Stimulated activated CD4-positive, alpha-beta T cell treated with anti-CD3 and anti-CD28 coated beads, TNF-alpha, amount 100 ng/mL, for 1 hour (primary cell): ENCODE measurements at places on chromosomes 3 and 15.

DNA sequence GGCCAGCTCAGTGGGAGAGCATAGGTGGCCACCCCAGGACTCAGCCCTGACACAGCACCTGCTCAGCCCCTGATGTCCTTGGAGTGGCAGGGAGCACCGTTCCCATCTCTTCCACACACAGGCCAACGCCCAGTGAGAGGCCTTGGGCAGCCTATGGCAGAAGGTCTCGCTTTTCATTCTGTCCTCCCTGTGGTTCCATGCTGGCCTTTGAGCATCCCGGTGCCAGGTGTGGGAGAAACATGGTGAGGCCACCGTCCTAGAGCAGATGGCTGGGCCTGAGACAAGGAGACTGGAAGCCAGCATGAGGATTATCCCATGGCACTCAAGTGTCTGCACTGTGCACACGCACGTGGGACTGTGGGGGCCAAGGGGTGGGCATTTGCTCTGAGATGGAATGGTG, 25.1 kb downstream of the ADCY5 start:
- DNase-seq, result no peak

DNA sequence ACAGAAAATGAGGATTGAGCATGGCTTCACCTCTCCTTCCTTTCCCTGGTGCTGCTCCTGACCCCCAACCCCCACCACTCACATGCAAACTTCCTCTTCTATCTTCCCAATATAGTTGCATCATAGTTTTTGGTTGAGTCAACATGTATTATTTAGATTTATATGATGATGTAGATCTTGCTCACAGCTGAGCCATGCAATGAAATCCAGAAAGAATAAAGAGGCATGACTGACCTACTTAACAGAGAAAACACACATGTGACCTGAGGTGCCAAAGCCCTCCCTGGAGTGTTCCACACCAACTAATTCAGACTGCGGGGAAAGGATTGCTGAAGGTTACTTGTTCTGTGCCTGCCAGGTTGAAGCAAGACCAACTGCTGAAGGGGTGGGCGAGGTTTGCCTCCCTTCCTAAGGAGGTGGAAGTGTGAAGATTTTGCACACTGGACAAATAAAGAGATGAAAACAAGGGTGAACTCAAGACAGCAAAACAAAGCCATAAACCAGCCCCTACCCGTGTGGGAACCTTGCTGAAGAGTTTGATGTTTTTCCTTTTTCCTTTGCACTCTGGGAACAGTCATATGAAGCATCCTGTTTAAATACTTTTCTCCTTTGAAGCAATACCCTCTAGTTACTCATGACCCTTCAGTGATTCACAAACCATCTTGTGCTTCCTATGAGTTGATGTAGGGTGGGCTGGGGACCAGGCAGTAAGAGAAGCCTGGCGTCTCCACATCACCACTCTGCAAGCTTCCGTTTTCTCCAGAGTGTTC, 155.2 kb upstream of the UBE2E1 start:
- no peak for DNase-seq

DNA sequence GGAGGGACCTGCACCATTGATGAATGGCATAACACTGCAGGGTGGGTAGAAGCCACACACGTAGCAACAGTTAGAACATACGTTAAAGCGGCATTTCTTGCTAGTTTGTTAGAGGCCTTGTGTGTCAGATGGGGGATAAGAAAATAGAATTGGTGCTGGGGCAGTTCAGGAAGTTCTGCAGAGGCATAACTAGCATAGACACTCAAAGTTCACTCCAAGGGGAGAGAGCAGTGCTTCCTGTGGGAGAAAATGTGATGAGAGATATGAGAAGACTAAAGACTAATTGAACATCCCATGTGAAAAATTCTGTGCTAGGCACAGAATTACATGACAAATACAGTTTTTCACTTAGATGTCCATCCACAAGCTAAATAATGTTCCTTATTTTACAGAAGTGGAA, 327.1 kb downstream of the ZNF621 start:
- DNase-seq, result no peak

DNA sequence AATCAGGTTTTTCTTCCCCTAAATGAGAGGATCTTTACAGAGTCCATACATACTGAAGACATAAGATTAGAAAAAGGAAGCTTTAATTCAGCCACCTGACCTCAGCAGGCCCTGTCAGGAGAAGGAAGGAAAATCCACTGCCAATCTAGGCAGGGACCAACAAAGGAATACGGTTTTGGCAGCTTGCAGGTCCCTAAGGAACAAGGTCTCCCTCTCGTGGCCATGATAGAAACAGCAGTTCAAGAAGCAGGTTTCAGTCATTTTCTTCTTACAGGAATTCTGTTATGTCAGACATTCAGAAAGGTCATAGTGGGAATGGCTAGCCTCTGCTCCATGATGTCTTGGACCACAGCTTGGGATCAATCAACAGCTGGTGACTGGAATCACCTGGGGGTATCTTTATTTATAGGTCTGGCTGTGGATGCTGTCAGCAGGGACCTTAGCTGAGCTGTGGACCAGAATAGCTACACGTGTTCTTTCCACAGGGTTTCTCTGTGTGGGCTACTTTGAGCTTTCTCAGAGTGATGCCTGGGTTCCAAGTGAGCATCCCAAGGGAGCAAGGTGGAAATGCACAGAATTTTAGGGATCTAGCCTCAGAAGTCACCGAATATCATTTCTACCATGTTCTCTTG, 9.4 kb upstream of the CMSS1 start:
- no peak for DNase-seq

- no peak for DNase-seq
These were observed 15.7 kb downstream of the GK5 start for GRCh38 chr3:142209655-142210054.

- DNase-seq, result no peak
These were observed 211.6 kb downstream of the GBE1 start for GRCh38 chr3:81549831-81550230.

DNA sequence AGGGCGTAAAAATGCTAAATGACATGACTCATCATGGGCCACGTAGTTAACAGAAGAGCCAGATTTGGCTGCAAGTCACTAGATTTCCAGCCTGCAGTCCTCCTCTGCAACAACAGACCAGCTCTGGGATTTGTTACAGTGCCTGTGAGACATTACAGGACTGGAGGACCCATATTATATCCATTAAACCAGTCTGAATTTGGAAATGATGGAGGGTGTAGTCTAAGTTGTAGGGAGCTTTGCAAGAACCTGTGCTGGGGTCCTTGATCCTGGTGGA, 10.8 kb downstream of the ZNF774 start:
- DNase-seq, result no peak

GRCh38 chr3:30288830-30289229, 317.6 kb upstream of the TGFBR2 start:
- no peak for DNase-seq

DNA sequence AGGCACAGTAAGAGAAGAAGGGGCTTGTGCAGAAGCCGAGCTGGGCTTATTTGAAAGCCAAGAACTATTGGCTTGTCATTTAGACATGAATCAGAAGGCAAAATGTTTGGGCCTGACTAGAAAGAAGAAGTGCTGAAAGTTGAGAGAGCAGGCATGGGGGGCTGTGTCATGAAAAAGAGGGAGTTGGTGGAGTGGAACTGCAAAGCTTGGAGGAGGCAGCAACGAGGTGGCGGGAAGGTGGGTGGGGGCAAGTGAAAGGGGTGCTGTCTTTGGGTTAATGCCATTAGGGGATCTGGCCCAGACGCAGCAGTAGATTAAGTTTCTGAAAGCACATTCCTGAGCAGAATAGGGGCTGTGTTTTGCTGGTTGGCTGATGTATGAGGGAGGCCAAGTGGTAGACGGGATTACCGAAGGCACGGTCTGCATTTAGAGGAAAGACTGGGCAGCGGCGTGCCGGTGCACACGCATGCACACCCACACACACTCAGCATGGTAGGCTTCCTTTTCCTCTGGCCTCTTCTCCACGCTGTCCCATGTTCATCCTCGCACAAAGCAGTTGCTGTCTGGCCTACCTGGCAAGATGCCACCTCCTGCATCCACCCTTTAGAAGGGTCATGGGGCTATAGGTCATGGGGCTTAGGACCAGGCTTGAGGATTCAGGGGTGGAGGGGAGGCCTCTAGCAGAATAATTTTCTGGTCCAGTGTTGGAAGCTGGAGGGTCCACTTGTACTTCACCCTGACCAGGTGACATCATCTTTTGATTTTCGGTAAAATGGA, 43.0 kb downstream of the BOC start:
- no peak for DNase-seq

DNA sequence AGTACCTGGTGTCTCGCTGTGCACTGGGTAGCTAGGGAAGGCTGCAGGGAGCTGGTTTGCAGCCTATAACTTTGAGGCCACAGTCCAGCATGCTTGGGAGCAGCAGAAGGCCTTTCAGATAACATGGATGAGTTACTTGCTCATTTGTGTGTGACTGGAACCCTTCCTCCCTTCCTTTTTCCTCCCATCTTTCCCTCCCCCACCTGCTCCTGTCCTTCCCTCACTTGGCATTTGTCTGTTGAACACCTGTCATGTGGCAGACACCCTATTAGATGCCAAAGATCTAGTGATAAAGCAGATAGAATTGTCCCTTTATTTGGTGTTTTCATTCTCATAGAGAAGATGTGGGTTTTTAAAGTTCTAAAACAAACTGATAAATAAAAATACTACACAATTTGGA, 71.6 kb downstream of the LRTM1 start:
- DNase-seq, result no peak

GRCh38 chr3:45597171-45597570, 2.6 kb downstream of the LIMD1 start:
- DNase-seq, result no peak

DNA sequence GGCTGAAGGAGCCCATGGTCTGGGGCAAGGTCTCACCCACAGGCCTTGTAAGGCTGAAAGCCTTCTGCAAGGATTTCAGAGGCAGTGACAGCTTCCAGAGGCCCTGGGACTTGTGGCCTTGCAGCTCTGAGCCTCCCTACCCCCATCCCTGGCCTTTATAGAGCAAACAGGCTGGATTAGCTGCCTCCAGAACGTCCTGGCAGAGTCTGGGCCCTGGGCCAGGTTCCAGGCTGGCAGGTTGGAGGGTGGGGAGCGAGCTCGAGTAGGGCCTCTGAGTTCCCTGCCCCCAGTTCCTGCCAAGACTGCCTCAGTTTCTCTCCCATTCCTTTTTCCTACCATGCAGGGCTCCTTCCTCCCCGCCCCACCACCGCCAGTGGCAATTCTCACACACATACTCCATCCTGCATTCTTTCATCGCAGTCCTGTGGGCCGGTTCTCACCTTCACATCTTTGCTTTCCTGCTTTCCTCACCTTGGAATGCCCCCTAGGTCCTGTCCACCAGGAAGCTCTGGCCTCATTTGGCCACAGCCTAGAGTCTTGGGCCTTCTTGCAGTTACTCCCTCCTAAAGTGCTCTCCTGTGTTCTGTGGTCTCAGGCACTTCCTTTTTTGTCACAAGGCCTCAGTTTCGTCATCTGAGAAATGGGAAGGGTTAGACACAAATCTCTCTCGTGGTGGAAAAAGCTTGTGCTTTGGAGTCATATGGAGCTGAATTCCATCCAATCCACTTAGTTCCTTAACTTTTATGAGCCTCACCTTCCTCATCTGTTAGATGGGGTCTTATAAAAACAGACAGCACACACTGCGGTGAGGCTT, 2.7 kb downstream of the LMAN1L start:
- no peak for DNase-seq

DNA sequence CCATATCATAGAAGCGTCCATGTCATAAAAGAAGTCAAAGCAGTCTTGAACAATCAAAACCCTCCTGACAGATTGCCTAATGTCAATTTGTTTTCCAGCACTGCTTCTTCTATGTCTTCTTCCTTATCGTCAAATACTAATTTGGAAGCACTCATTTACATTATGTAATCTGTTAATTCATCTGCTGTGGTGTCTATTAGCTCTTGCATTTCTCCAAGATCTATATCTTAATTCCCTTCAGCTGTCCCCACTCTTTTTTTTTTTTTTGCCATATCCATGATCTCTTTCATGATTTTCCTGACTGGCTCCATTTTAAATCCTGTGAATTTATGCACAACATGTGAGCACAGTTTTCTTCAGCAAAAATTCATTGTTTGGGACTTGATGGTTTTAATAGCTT, 560.5 kb upstream of the ARPP21 start:
- DNase-seq, result no peak

- DNase-seq, result no peak
These were observed 50.7 kb downstream of the FAM43A start for GRCh38 chr3:194736277-194736895.

GRCh38 chr3:60743631-60744164, 507.6 kb downstream of the FHIT start:
- no peak for DNase-seq

DNA sequence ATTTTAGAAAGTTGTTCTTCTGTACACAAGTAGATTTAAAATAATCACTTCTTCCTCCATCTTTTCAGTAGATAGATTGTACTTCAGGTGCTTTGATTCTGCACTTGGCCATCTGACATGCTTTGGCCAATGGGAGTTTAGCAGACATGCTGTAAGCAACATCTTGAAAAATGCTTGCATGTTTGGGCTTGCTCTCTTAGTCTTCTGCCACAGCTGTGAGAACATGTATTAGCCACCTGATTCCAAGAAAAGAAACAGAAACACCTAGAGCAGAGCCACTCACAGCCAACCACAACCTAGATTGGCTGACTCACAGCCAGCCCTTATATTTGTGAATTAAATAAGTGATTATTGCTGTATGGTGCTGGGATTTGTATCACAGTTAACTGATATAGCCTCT, 70.2 kb upstream of the GADL1 start:
- no peak for DNase-seq

- no peak for DNase-seq
These were observed 323.5 kb downstream of the ERC2 start for GRCh38 chr3:56144805-56145204.

DNA sequence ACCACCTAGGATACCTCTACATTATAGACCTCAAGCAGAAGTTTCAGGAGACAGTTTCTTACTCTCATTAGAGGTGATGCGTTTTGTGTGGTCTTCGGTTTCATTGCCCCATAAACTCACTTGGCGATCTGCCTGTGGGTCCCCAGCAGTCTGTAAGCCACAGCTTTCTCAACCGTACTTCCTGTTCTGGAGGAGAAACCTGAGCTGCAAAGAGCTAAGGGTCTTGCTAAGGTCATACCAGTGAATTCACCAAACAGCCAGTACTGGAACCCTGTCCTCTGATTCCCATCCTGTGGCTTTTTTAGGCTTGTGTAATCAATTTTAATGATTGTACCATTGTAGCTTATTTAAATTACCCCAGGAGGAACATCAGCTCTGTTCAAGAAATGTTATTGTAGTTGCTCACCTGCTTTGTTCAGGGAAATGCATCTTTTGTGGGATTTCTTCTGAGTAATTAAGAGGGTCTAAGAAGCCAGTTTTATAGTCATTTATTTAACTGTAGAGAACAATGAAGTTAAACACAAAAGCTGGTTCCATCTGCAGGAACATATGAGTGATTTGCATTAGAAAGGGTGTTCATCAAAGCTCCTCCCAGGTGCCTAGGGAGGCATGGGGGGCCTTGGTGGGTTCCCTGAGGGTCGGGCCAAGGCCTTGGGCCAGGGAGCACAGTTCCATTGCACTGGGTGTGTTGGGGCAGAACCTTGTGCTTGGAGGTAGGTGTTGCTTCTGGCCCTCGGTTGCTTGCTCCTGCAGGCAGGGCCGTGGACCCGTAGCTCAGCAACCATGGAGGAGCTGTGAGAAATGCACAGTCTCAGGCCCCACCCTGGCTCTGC, 69.6 kb downstream of the APBA2 start:
- DNase-seq, result no peak

- DNase-seq, result no peak
These were observed 31.6 kb upstream of the OR5K4 start for GRCh38 chr3:98322101-98322500.

GRCh38 chr15:52689562-52689961, 10.4 kb upstream of the ATOSA start:
- DNase-seq, result no peak

- no peak for DNase-seq
These were observed 342.8 kb downstream of the ERC2 start for GRCh38 chr3:56125358-56126005.

- peak; percentile 44 for DNase-seq
These were observed 307.9 kb upstream of the CBLB start for GRCh38 chr3:106176734-106177133.
